Cortex of kidney (tissue), 1 donor: ENCODE measurements at places on chromosomes 6 and 20.

DNA sequence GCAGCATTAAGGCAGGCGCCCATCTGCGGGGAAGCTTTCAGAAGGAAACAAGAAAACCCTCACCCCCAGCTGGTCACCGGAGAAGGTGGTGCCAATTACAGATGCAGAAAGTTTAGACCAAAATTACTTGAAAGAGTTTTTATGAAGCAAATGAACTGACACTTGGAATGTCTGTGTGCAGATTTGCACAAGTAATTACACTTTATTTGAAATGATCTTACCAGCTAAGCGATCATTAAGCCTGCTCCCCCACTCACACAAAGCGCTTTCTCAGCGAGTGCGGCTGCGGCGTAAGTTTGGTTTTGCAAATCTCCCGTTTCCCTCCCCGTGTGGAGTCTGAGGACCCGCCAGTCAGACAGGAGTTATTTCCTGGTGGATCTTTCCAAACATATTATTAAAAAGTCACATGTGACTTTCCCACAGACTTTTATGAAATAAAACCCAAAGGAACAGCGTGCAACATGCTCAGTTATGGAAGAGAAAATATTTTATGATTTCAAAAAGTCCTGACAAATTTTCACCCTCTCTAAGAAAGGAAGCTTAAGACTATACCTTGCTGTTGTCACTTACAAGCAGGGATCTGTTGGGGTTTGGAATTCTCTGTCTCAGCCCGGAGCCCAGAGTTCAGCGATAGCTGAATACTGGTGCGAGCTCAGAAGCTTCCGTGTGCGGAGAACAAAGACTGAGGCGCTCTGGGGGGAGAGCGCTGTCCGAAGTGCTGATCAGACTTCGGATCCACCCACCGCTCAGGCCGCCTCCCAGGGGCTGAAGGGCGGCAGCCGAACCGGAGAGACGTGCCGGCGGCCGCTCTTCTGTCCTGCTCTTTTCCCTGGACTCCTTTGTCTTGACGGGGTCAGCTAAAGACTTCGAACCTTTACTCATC is 2.7 kb upstream of the MYT1 start:
- DNase-seq: no peak

DNA sequence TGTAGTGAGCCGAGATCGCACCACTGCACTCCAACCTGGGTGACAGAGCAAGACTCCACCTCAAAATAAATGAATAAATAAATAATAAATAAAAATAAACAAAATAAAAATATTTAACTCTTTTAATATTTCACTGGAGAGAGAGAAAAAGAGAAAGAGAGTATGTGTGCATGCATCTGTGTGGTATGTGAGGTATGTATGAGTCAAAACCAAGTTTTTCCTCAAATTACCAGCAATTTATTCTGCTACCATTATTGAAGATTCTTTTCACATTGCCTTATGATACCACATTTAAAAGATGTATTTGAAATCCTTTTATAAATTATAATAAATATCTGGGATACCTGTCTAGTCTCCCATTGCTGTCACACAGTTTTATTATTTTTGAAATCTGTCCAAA is 122.1 kb downstream of the CD164 start:
- DNase-seq: no peak

DNA sequence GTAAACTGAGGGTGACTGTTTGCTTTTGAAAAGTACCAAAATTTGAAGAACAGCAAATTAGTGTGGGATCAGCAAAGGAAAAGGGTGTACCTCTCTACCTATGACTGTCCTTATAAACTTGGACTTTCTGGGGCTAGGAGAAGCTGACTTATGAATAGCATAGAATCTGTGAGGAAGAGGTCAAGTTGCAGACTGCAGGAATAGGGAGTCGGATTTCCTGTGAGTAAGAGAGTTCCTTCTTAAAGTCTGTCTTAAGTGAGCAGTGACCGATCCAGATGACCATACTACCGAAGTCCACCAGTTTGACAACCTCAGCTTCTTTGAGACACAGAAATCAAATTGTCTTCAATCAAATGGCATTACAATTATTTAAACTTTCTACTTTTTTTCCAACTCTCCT is 708.7 kb downstream of the UTRN start:
- no peak for DNase-seq

GRCh38 chr6:35093783-35094182 is 47.4 kb downstream of the TCP11 start:
- no peak for DNase-seq

- DNase-seq: no peak
Measured at GRCh38 chr20:53652090-53652858, 58.6 kb upstream of the ZNF217 start.
